ENCODE measurements at places on chromosomes 1 and 21.
A peak's percentile ranks its signal among the peaks of the same experiment; 100 is the strongest.

DNA sequence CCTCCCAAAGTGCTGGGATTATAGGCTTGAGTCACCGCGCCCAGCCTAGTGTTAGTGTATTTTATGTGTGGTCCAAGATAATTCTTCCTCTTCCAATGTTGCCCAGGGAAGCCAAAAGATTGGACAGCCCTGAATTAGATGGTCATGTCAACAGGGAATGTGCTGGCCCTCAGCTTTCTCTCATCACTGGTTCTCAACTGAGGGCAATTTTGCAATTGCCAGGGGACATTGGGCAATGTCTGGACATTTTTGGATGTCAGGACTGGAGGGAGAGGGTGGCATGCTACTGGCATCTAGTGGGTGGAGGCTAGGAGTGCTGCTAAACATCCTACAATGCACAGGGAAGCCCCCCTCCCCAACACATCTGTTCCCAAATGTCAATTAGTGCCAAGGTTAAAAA, 95.0 kb downstream of the LAMC2 start:
- DNase-seq, result no peak

GRCh38 chr21:14814991-14815390, 249.8 kb downstream of the NRIP1 start:
- no peak for DNase-seq

DNA sequence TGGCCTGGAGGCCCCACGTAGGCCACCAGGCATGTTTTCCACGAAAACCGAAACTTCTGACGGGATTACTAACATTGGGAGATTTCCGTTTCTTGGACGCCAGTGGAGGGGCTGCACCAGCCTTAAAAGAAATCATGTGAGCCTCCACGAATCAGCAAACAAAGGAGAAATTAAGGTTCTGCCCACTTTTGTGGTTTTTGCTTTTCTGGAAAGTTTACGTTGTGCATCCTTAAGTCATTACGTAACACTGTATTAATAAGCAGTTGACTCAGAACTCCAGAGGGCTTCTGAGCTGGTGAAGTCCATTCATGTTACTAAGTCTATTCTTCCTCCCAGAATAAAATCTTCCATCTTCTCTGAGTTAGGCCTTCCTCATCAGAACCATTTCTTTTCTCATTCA, 168.5 kb downstream of the PSMG1 start:
- peak; percentile 79 for DNase-seq

DNA sequence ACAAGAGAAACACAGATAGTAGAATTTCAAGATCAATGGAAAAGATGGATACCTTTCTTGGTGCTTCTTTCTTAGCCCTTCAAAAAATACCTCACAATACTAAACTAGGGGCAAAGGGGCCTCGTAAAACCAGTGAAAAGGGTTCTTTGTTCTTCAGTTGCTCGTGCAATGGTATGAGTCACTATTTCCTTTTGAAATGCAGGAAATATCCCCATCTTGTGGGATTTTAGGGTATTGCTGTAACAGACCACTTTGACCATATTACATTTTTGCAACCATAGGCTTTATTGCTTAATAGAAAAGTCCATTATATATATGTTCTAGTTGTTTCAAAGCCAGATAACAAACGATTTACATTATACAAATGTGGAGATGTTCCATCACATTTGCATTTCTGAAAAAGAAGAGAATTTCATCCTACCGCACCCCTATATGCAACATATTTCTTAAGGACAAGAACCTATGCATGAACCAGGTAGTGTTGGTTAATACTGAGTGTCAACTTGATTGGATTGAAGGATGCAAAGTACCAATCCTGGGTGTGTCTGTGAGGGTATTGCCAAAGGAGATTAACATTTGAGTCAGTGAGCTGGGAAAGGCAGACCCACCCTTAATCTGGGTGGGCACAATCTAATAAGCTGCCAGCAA, 88.6 kb upstream of the PKN2 start:
- peak; percentile 34 for DNase-seq

GRCh38 chr21:45545691-45546531, 3.7 kb upstream of the SLC19A1 start:
- no peak for DNase-seq

All from COLO829 (cell line).